ENCODE measurements at places on chromosomes 3 and 15. TPM values are rescaled to one million over a fixed set of nuclear protein-coding genes. Genes with fewer than 3 reads are reported as not detected.

DNA sequence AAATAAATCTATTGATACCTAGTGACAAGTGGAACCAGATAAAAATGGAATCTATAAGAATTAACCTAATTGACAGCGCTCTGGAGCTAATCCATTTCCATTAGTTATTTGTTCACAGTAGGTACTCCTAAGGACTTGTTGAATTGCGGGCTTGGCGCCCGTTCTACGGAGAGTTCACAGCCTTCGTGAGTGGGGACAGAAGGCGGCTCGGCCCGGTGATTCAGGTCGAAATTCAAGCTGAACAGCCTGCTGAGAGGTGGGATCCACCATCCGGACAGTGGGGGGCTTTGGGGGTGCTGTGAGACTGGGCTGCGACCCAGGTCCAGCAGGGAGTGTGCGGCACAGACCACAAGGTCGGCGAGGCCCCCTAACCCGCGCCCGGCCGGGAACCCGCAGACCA lies 779 bp upstream of the CTNNB1 start:
- H3K27me3 ChIP-seq = peaks cover 4% of the 10 kb centered on the region
- peak overlapping the region; percentile 85 for H3K27ac ChIP-seq
- peaks cover 34% of the 10 kb centered on the region for H3K4me1 ChIP-seq
- no peak for DNase-seq
- H3K36me3 ChIP-seq = peaks cover 13% of the 10 kb centered on the region

GRCh38 chr15:40845036-40845435 lies 1.2 kb downstream of the SPINT1 start:
- H3K36me3 ChIP-seq = no peaks in the 10 kb centered on the region
- H3K27me3 ChIP-seq = no peaks in the 10 kb centered on the region

DNA sequence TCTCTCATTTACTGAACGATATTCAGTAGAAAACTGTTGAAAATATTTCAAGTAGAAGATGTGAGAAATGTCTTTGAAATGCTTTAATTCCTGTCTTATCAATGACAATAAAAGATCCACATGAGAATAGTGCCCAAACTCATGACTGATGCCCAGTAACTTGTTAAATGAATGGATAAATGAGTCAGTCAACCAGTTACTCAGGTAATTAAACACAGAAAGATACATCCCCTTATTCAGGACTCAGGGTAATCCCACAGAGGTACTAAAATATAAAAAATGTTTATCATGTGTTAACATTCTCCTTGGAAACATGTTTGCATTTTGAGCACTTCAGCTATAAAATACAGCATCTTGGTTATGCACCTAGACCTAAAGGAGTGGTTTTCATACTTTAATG lies 169.5 kb downstream of the MBNL1 start:
- H3K4me3 ChIP-seq = no peak overlapping the region
- no peak for DNase-seq

GRCh38 chr3:46092702-46093080 lies 65.4 kb upstream of the XCR1 start:
- H3K36me3 ChIP-seq = no peaks in the 10 kb centered on the region
- peaks cover 92% of the 10 kb centered on the region for H3K4me1 ChIP-seq
- H3K27me3 ChIP-seq = no peaks in the 10 kb centered on the region
- DNase-seq = no peak

DNA sequence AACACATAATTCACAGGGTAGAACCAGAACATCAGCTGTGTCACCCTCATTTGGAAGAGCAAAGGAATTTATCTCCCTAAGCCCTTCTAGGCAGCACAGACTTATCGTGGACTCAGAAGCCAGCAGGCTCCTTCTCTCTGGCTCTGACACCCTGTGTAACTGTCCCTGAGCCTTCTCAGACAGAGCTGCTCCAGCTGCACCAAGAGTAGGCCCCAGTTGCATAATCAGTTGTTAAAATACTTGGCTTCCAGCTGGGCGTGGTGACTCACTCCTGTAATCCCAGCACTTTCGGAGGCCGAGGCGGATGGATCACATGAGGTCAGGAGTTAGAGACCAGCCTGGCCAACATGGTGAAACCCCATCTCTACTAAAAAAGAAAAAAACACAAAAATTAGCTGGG lies 49.4 kb upstream of the ACVR2B start:
- DNase-seq = no peak
- H3K27me3 ChIP-seq = no peaks in the 10 kb centered on the region
- peaks cover 2% of the 10 kb centered on the region for H3K36me3 ChIP-seq
- no peaks in the 10 kb centered on the region for H3K4me1 ChIP-seq
- no peak overlapping the region for H3K4me3 ChIP-seq
- no peak overlapping the region for H3K27ac ChIP-seq

DNA sequence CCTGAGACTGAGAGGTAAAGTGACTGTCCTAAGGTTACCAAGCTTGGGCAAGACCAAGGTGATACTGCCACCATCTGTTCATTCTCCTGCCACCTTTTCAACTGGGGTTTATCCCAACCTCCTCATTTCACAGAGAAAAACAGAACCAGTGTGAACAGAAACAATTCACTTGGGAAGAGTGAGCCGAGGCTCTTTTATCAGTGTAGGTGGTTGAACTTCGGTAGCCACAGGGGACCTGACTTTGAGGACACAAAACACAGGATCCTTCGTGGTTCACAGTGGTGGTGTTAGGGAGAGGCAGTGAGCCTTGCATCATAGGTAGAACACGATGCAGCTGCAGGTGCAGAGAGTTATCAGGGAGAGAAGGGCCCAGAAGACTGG lies 72.8 kb upstream of the ICE2 start:
- no peak overlapping the region for H3K4me3 ChIP-seq
- DNase-seq = no peak
- H3K36me3 ChIP-seq = peaks cover 8% of the 10 kb centered on the region
- no peak overlapping the region for H3K27ac ChIP-seq

DNA sequence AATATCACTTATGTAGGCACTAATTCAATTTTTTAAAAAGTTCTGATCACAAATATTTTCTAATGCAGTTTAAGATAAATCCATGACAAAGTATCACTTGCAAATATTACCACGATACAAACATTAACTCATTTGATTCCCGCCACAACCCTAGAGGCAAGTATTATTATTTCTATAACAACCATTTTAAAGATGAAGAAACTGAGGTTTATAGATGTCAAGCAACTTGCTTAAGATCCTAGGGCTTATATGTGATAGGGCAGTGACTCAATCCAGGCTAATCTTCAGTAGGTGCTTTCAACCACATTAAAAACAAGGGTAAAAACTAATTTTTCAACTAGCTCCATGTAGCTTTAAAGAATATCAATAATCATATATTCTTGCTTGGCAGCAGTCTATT lies 1.7 kb downstream of the DYNC1LI1 start:
- H3K4me3 ChIP-seq = peak overlapping the region; percentile 94
- no peaks in the 10 kb centered on the region for H3K27me3 ChIP-seq
- no peak for DNase-seq
- H3K36me3 ChIP-seq = peaks cover 18% of the 10 kb centered on the region
- no peak overlapping the region for H3K27ac ChIP-seq
- H3K4me1 ChIP-seq = peaks cover 36% of the 10 kb centered on the region

GRCh38 chr3:182165234-182165633 lies 453.5 kb downstream of the SOX2 start:
- H3K27ac ChIP-seq = no peak overlapping the region
- H3K4me3 ChIP-seq = no peak overlapping the region
- DNase-seq = no peak
- H3K27me3 ChIP-seq = no peaks in the 10 kb centered on the region

- peaks cover 5% of the 10 kb centered on the region for H3K4me1 ChIP-seq
- H3K36me3 ChIP-seq = no peaks in the 10 kb centered on the region
- H3K27ac ChIP-seq = no peak overlapping the region
- peaks cover 49% of the 10 kb centered on the region for H3K27me3 ChIP-seq
- no peak for DNase-seq
Observed at GRCh38 chr15:92394309-92395097, 822 bp downstream of the ST8SIA2 start.

- H3K4me3 ChIP-seq = no peak overlapping the region
- H3K4me1 ChIP-seq = no peaks in the 10 kb centered on the region
- no peak for DNase-seq
- peaks cover 1% of the 10 kb centered on the region for H3K27me3 ChIP-seq
- no peak overlapping the region for H3K27ac ChIP-seq
Observed at GRCh38 chr3:171878461-171879225, 35.5 kb downstream of the TMEM212 start.

- no peak for DNase-seq
- H3K4me1 ChIP-seq = no peaks in the 10 kb centered on the region
- no peaks in the 10 kb centered on the region for H3K27me3 ChIP-seq
- no peaks in the 10 kb centered on the region for H3K36me3 ChIP-seq
- no peak overlapping the region for H3K4me3 ChIP-seq
Observed at GRCh38 chr3:141699324-141699723, 38.8 kb upstream of the RNF7 start.

DNA sequence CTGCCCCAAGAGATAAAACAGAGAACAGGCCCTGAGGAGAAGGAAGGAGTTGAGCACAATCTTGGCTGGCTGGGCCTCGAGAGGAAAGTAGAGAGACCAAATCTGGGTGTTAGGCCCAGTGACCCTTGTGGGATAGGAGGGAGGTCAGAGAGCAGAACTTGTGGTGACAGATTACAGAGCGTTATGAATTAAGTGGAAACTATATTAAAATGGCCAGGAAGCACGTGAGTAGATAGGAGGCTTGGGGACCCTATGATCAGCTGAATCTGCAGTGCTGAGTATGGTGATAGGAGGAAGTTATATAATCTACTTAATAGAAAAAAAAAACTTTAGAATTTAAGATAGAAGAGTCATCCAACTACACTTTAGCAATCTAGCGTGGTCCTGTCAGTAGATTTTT lies 30.0 kb downstream of the ST6GAL1 start:
- H3K4me1 ChIP-seq = peaks cover 74% of the 10 kb centered on the region
- peaks cover 45% of the 10 kb centered on the region for H3K36me3 ChIP-seq
- no peak for DNase-seq
- no peaks in the 10 kb centered on the region for H3K27me3 ChIP-seq

DNA sequence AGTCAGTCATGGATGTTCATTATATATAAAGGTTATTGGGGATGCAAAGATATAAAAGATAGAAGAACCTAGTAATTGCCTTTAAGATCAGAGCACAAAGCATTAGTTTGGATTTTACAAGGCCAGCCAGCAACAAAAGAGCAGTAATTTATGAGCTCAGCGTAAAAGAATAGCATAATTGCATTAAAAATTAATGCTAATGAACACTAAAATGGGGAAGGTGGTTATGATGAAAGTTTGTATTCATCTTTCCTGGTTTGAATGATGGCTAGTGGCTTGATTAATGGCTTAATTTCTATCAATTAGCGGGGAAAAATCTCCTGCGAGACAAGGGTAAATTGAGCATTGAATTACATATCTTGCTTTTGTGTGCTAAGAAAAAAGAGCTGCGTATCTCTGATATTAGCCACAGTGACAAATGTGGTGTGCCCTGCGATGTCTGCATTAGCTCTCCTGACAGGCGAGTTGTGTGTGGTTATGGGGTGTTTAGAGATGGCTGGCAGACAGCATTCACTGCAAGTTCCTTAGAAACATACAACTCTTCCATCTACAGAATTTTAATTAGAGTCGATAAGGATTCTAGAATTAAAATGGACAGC lies 42.8 kb upstream of the MLF1 start:
- DNase-seq = no peak
- no peaks in the 10 kb centered on the region for H3K36me3 ChIP-seq
- H3K27ac ChIP-seq = no peak overlapping the region
- no peaks in the 10 kb centered on the region for H3K4me1 ChIP-seq

DNA sequence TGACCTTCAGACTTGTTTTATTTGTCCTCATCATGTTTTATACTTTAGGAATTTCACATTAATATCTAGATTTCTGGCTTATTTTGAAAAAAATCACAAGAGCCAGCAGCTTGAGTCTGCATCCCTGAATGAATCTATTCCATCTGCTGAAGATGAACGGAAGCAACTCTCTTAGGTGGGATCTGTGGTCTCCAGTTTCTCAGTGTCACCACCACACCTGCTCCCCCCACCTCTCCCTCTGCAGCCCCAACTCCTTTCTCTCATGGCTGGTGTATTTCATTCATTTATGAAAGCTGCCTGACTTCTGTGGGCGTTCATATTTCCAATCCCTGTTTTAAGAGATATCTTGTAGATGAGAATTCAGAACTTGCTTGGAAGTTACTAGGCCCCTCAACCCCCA lies 102.1 kb upstream of the AGBL1 start:
- no peaks in the 10 kb centered on the region for H3K4me1 ChIP-seq
- DNase-seq = no peak
- peaks cover 16% of the 10 kb centered on the region for H3K27me3 ChIP-seq
- no peak overlapping the region for H3K27ac ChIP-seq
- no peak overlapping the region for H3K4me3 ChIP-seq

DNA sequence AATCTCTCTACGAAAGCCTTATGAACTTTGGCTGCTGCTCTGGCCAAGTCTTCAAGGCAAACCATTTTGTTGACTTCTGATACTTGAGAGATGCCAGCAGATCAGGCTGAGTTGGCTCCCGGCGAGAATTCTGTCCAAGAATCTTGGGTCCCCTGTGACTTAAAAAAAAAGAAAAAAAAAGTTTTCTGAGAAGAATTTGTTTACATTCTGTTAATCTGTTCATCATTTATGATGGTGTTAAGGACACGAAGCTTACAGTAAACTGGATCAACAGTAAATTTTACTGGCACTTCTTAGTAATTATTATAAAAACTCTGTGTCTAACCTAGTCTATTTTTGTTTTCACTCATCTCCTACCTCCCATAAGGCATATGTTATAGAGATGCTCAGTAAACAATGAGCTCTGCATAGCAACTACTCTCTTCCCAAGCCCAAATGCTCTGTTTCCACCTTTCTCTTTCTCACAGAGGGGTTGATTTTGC lies 320.9 kb upstream of the RASGRP1 start:
- H3K4me1 ChIP-seq = no peaks in the 10 kb centered on the region
- H3K27me3 ChIP-seq = peaks cover 2% of the 10 kb centered on the region
- H3K36me3 ChIP-seq = no peaks in the 10 kb centered on the region
- no peak for DNase-seq

Gene NPAP1
- not detected for total RNA-seq

Gene GOLGA8G
- not detected for total RNA-seq

Gene COL6A5
- total RNA-seq = not detected

Gene LRRC58
- 16.8 TPM for total RNA-seq

Gene DYNC1LI1
- 32.6 TPM for total RNA-seq

Gene CDC25A
- 1.8 TPM for total RNA-seq

Gene CCR3
- not detected for total RNA-seq

Gene CP
- total RNA-seq = not detected

Gene RLBP1
- not detected for total RNA-seq

Gene CCDC54
- not detected for total RNA-seq

Gene ERICH6
- total RNA-seq = not detected
